Nucleus accumbens (tissue), 56 donors: ENCODE measurements at places on chromosomes 7 and 10.

- DNase-seq = no peak
Observed at GRCh38 chr10:21212348-21212747, 313.1 kb downstream of the SKIDA1 start.

- DNase-seq = no peak
Observed at GRCh38 chr10:63396133-63396761, 69.5 kb downstream of the JMJD1C start.

DNA sequence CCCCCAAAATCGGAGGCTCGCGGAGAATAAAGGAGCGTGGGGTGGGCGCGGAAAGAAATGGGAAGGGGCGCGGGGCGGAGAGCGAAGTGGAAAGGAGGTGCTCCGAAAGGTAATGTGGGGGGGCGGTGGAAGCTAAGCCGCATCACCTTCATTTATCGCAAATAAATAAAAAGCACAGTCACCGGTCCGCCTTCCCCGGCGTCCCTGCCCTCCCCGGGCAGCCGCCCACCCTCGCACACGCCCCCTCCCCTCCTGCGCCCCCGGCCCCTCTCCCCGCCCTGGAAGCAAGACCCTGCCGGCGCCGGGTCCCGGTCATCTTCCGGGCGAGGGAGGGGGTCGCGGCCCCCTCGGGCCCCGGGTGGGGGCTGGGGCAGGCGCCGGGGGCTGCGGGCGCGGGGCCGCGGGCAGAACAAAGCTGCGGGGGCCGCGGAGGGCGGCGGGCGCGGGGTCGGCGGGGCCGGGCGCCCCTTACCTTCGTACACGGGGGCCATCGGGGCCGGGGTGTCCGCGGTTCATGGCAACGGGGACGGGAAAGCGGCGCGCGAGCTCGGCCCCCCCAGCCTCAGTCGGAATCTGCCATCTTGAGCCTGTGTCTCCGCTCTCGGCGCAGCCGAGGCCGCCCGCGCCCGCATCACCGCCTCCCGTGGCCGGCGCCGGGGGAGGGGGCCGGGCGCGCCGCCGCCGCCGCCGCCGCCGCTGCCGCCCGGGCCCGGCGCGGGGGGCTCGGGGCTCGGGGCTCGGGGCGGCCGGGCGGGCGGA, 486 bp downstream of the HIPK2 start:
- no peak for DNase-seq

- no peak for DNase-seq
Observed at GRCh38 chr10:124472071-124472470, 10.4 kb downstream of the LHPP start.

- DNase-seq = no peak
Observed at GRCh38 chr10:31698181-31698830, 230.3 kb downstream of the ARHGAP12 start.

DNA sequence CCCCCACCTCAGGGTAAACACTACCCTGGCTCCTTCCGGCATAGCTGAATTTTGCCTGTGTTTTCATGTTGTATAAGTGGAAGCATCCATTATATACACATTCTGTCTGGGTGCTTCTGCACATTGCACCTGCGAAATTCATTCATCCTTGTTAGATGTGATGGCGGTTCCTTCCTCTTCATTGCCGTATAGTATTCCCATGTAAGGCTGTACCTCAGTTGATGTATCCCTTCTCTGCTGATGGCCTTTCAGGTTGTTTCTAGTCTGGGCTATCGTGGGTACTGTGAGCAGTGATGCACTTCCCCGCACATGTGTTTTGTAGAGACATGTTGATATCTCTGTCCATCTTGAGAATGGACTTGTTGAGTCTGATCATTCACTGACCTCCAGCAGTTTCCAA, 28.9 kb downstream of the ELFN1 start:
- no peak for DNase-seq

- peak; percentile 13 for DNase-seq
Observed at GRCh38 chr10:123995461-123996131, 97.8 kb downstream of the CHST15 start.

GRCh38 chr7:112076324-112076723, 129.9 kb downstream of the DOCK4 start:
- no peak for DNase-seq

DNA sequence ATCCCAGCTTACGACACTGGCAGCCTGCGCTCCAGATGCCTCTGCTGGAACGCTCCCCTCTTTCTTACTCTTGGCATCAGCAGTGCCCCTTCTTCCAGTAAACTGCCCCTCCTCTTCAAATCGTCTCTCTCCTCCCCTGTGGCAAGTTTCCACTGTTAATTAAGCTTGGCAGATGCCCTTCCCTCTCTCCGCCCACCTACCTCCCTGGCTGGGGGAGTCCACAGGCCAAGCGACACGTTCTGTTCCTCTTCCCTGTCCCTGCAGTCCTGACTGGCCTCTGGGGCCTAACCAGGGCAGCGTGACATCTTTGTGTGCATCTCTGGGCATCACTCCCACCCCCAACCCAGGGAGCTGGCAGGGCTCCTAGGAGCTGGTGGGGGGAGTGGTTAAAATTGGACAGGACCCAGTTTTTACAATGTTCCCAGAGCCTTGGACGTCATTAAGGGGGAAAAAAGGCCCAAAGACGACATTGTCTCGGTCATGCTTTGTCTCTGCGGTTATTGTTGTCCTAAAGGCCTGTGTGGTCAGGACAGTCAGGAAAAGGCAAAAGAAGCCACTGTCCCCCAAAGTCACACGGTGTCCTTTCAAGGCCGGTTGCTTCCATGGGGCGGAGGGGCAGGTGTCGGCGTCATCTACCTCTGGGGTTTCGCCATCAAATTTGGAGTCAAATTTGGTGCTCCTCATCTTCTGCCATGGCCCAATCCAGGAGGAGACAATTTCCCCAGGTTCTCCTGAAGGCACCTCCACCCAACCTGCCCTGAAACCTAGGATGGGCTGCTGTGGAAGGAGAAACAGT, 54.2 kb downstream of the DLG5 start:
- peak; percentile 88 for DNase-seq

- DNase-seq = no peak
Observed at GRCh38 chr7:135731131-135731530, 3.1 kb upstream of the SLC13A4 start.

DNA sequence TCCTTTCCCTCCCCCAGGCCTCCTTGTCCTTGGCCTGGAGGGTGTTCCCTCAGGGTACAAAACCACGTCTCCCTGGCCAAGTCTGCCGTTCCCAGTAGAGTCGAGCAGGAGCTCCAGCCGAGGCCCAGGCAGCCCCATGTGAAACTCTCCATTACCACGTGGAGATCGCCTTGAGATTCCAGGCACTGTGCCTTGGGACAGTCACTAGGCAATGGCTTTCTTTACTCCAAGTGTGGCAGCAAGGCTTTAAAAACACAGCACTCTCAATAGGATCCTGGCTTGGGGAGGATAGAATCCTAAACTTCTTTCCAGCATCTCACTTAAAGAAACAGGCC, 57.5 kb downstream of the PLXNA4 start:
- DNase-seq = no peak

GRCh38 chr10:43260911-43261577, 5.8 kb downstream of the RASGEF1A start:
- DNase-seq = no peak

DNA sequence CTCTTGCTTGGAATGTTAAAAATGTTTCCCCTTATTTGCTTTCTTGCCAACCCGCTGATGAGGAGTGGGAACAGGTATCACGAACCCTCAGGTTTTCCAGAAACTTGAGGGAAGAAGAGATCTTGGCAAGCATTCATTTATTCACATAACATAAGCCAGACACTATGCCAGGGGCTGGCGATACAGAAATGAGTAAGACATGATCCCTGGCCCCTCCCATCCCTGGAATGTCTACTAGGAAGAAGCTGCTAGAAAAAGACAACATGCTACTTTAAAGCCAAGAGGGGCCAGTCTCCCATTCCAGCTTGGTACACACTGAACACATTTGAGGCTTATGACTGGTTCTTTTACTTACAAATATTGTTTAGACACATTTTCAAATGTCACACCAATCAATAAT, 26.4 kb downstream of the SLC35B4 start:
- DNase-seq = no peak

- DNase-seq = no peak
Observed at GRCh38 chr7:44173911-44174693, 15.1 kb downstream of the GCK start.

DNA sequence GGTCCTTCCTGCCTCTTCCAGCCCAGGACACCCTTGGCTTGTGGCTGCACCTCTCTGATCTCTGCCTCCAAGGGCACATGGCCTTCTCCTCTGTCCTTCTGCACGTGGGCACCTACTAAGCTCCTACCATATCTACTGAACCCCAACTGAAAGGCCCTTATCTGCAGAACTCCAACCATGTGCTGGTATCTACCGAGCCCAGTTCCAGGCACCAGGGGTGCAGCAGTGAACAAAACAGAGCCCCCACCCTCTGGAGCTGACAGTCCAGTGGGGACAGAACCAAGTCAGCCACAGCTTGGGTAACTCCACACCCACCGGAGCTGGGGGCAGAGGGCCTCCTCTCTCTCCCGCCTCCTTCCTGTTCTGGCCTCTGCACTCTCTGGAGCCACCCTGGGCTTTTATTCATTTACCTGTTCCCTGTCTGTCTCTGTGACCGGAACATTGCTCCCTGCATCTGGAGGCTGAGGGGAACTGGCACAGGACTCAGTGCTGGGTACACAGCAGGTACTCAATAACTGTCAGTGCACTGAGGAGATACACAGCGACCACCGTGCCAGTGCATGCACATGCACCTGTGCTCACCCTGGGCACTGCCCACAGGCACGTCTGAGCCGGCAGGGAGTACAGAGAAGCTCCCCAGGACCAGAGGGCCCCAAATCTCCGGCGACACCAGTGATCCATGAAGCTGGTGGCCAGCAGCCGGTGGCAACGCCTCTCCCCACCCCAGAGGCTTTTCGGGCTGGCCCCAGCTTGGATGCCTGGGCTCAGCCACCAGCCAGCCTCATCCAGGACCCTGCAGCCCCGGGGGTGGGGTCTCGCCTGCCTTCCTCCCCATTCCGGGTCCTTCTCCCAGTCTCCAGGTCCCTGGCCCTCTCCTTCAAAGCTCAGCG, 2.0 kb downstream of the MICALL2 start:
- DNase-seq = no peak

DNA sequence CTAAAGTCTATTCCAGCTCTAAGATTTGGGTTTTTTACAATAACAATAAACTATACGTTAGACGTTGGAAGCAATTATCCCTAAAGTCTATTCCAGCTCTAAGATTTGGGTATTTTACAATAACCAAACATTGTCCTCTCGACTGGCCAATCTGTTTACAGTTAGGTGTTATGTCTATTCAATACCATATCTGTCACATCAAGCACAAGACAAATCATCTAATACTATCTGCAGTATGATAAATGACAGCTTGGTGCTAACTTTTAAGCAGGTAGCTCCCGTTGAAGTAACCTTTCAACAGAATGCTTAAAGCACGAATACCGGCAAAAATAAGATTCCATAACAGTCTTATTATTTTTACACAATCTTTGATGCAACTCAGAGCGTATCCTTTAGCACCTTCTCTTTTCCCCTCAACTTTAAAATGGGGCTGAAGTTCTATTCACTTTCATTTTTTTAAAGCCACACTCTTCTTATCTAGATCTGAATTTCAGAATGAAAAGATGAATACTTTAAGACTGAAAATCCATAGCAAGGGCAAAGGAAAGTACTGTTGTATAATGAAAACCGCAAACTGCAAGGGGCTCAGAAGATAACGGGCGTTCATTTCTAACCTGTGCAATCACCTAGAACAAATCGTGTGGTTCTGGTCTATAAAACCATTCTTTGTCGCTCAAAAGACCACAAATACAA, 925 bp downstream of the H2AZ2 start:
- DNase-seq = no peak

- DNase-seq = no peak
Observed at GRCh38 chr10:93997546-93997945, 3.8 kb downstream of the PLCE1 start.

DNA sequence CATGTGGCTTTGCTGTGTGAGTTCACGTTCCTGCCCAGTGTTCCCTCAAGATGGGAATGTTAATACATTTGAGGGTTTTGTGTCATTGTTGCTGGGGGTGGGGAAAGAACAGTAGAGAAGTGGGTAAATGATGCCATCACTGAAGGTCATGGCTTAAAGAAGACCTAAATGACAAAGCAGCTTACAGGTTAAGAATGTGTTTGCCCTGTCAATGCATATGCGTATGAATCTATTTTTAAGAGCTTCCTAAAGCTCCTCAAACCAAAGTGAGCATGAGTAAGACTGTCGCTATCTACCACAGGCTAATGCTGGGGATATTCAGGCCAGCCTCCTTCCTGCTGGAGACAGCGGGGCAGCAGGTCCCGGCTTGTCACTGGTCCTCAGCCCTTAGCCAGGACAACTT, 162.9 kb downstream of the CREB5 start:
- no peak for DNase-seq

DNA sequence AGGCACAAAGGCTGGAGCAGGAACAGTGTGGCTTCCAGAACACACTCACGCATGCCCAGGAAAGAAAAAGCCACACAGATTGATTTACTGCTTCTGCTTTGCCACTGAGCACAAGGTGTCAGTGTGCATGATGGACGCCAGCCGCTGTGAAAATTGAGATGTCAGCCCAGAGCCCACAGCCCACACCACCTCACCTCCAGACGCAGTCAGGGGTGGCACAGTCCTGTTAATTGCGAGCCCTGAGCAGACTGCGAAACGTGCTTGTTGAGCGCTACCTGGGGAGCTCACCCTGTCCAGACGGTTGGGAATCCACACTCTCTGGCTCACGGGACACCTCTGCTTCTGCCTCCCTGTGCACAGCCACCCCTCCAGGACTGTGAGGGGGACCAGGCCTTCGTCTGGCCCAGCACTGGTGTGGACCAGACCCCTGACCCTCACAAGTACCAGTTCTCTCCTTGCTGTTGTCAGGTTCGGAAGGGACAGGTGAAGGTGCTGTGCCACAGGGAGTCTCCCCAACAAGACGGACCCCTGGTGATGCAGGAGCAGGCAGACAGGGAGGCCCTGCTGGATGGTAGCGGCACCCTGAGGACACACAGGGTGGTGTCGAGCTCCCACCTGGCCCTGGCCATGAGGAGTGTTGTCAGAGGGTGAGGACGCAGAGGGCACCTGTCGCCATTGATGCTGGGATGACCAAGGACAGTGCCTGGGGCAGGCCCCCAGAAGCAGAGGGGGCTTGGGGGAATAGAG, 15.3 kb downstream of the RASGEF1A start:
- DNase-seq = no peak
